ENCODE measurements at places on chromosomes 7 and 10. TPM values are rescaled to one million over a fixed set of nuclear protein-coding genes. Genes with fewer than 3 reads are reported as not detected.
A peak's percentile ranks its signal among the peaks of the same experiment; 100 is the strongest.

Gene APBB1IP
- total RNA-seq = not detected

- no peak for DNase-seq
- peaks cover 28% of the 10 kb centered on the region for H3K27me3 ChIP-seq
- no peaks in the 10 kb centered on the region for H3K36me3 ChIP-seq
- no peak overlapping the region for H3K4me3 ChIP-seq
Observed at GRCh38 chr7:106290319-106290718, 5.5 kb upstream of the NAMPT start.

DNA sequence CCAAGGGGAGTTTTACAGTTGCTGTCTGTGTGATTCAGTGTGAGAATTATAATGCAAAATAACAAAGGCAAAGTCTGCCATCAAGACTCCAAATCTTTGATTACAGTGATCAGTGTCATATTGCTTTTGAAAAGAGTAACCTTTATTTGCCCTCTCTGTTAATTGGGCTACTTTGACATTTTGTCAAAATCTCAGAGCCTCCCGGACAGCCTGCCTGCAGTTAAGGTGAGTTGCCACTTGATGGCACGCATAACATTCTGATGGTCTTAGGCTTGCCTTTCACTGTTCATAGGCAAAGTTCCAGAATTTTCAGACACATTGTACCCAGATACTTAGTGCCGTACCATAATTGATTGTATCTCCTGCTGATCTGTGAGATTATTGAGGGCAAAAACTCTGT lies 253.5 kb downstream of the ABCA13 start:
- no peak overlapping the region for H3K4me3 ChIP-seq
- no peak overlapping the region for H3K27ac ChIP-seq
- DNase-seq = no peak
- no peaks in the 10 kb centered on the region for H3K4me1 ChIP-seq

Gene HOGA1
- total RNA-seq = not detected

DNA sequence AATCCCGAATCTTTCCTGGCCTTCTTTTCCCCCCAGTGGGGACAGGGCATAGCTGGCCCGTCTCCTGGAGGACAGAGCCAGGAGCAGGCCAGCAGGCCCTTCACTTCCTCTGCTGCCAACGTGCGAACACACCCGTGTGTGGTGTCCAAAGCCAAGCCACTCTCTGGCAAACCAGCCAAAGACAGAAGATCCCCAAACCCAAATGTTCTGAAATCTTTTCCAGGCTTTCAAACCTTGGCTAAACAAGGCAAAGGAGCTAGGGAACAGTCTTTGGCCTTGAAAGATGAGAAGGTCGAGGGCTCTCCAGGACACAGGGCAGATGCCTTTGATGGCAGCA lies 63.0 kb downstream of the PROSER2 start:
- no peak for DNase-seq
- H3K27me3 ChIP-seq = no peaks in the 10 kb centered on the region
- H3K4me1 ChIP-seq = peaks cover 7% of the 10 kb centered on the region
- H3K36me3 ChIP-seq = no peaks in the 10 kb centered on the region

Gene NUTM2D
- total RNA-seq = 6.9 TPM

- H3K27me3 ChIP-seq = no peaks in the 10 kb centered on the region
- H3K4me3 ChIP-seq = no peak overlapping the region
- H3K36me3 ChIP-seq = no peaks in the 10 kb centered on the region
Observed at GRCh38 chr7:72053292-72053691, 358.8 kb downstream of the CALN1 start.

DNA sequence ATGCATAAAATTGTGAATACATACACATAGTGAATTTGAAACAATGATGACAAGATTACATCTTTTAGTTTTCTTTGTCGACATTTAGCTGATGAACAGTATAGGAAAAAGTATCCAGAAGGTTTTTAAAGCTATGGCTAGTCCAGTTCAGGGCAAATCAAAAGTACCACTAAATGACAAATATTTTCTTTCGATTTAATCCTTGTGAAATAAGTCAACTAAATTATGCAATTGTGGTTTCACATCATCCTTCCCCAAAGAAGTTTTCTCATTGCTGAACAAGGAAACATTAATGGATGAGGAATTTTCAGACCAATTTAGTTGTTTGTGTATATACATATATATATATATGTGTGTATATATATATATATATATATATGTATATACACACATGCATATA lies 774.0 kb downstream of the DNAJB9 start:
- DNase-seq = no peak
- no peak overlapping the region for H3K4me3 ChIP-seq
- H3K27me3 ChIP-seq = peaks cover 3% of the 10 kb centered on the region
- no peak overlapping the region for H3K27ac ChIP-seq
- H3K4me1 ChIP-seq = no peaks in the 10 kb centered on the region

GRCh38 chr7:97096661-97097060 lies 20.8 kb upstream of the SDHAF3 start:
- H3K36me3 ChIP-seq = no peaks in the 10 kb centered on the region
- no peak overlapping the region for H3K4me3 ChIP-seq
- H3K27ac ChIP-seq = no peak overlapping the region
- no peaks in the 10 kb centered on the region for H3K4me1 ChIP-seq
- peaks cover 7% of the 10 kb centered on the region for H3K27me3 ChIP-seq

Gene CXCL12
- total RNA-seq = 169 TPM

DNA sequence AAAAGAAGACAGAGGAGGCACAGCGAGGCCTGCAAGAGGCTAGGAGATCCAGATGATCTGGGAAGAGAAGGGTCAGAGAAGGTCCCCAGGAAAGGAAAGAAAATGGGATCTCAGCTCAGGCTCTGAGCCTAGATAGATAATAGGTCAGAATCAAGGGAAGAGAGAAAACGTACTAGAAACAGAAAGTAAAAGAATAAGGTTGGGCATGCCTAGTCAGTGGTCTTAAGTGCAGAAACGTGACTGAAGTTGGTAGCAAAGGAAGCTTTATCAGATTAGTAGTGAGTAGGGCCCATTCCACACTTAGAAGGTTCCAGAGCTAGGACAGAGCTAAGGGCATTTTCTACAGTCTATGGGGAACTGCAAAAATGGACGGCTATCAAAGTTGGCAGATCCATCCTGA lies 84.8 kb upstream of the ASAH2 start:
- no peak overlapping the region for H3K4me3 ChIP-seq
- no peak for DNase-seq
- H3K36me3 ChIP-seq = peaks cover 10% of the 10 kb centered on the region
- no peaks in the 10 kb centered on the region for H3K4me1 ChIP-seq
- no peaks in the 10 kb centered on the region for H3K27me3 ChIP-seq

GRCh38 chr10:100141446-100142087 lies 44.3 kb downstream of the ERLIN1 start:
- peaks cover 56% of the 10 kb centered on the region for H3K27me3 ChIP-seq
- no peak overlapping the region for H3K4me3 ChIP-seq
- no peak for DNase-seq
- no peaks in the 10 kb centered on the region for H3K36me3 ChIP-seq
- H3K27ac ChIP-seq = no peak overlapping the region

Gene COL26A1
- total RNA-seq = 128 TPM

DNA sequence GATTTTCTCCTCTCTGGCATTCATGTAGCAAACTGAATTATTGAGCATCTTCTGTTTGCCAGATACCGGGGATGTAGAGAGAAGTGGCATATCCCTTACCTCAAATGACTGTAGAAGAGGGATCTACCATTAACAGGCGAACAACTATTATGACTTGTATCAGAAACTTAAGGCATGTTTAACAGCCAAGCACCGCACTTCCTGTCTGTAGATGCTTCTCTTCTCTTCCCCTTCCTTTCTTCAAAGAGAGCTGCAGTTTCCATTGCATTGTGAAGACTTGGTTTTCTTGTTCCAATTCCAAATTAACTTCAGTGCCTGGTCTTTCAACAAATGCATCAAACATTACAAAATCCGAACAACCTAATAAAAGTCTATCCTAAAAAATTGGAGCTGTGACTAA lies 49.3 kb downstream of the LRRC4 start:
- peaks cover 22% of the 10 kb centered on the region for H3K36me3 ChIP-seq
- H3K27ac ChIP-seq = no peak overlapping the region
- no peak overlapping the region for H3K4me3 ChIP-seq
- DNase-seq = no peak

DNA sequence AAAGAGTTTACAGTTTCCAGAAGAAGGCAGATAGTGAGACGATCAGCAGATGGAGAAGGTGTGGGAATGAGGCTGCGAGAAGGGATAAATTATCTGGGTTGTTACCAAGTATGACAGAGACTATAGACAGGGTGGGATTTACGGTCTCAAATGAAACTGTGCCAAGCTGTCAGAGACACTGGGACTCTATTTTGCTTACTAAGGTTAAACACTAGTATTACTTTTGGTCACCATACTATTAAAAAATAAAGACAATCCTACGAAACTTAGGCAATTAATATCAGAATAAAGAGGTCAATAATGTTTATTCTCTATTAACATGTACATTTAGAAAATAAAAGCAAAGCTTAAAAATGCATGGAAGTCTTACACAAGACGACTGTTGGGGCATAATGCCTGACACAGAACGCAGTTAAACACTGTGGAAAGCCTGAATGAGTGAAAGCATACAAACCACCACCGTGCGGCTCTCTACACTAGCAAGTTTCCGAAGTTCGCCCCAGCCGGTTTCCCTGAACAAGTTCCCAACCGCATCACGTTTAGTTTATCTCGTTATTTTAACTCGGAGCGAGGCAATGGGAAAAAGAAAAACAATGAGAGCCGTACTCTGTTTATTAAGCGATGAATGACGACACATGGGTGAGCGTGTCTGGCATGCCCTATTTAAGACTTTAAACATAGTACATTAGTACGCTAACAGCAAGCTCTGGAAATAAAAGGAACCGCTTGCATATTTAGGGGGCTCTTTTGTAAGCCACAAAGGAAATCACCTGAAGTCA lies 909 bp upstream of the CC2D2B start:
- H3K27me3 ChIP-seq = peaks cover 16% of the 10 kb centered on the region
- peaks cover 9% of the 10 kb centered on the region for H3K36me3 ChIP-seq
- peaks cover 12% of the 10 kb centered on the region for H3K4me1 ChIP-seq
- peak overlapping the region; percentile 66 for H3K27ac ChIP-seq
- no peak for DNase-seq

GRCh38 chr7:42469341-42469740 lies 232.3 kb upstream of the GLI3 start:
- peaks cover 13% of the 10 kb centered on the region for H3K27me3 ChIP-seq
- no peak overlapping the region for H3K4me3 ChIP-seq
- no peaks in the 10 kb centered on the region for H3K36me3 ChIP-seq
- H3K27ac ChIP-seq = no peak overlapping the region
- H3K4me1 ChIP-seq = no peaks in the 10 kb centered on the region
- no peak for DNase-seq

GRCh38 chr10:285216-285615 lies 150.0 kb downstream of the ZMYND11 start:
- no peak for DNase-seq
- H3K4me1 ChIP-seq = peaks cover 22% of the 10 kb centered on the region
- no peak overlapping the region for H3K4me3 ChIP-seq
- no peaks in the 10 kb centered on the region for H3K27me3 ChIP-seq

DNA sequence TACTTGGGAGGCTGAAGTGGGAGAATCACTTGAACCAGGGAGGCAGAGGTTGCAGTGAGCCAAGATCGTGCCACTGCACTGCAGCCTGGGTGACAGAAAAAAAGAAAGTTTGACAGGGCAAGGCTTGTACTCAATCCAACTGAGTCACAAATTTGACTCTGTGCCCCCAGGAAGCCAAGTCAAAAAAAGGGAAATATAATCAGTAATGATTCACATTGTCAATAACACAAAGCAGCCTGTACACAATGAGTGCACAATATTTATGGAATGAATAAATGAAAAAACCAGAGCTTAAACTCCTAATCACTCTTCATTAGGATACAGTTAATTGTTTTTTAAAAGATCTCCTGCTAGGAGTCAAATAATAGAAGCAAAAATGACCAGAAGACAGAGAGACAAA lies 6.4 kb downstream of the NAPEPLD start:
- no peaks in the 10 kb centered on the region for H3K36me3 ChIP-seq
- H3K27ac ChIP-seq = no peak overlapping the region
- no peaks in the 10 kb centered on the region for H3K27me3 ChIP-seq
- H3K4me3 ChIP-seq = no peak overlapping the region
- DNase-seq = no peak
- H3K4me1 ChIP-seq = peaks cover 14% of the 10 kb centered on the region

DNA sequence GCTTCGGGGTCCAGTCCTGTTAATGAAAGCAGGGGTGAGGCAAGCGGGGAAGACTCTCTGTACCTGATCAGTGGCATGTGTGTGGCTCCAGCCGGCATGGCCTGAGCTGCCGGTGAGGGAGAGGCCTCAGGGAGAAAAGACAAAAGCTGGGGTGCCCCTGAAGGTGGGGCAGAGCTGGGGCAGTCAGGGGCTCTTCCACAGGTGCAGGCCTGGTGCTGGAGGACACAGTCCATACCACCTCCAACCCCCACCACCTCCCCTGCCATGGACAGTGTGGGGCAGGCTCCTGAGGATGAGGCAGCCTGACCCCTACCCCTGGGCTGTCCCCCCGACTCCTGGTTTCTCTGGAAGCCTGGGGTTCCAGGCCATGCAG lies 129.5 kb downstream of the LHPP start:
- H3K36me3 ChIP-seq = peaks cover 2% of the 10 kb centered on the region
- H3K4me1 ChIP-seq = no peaks in the 10 kb centered on the region

DNA sequence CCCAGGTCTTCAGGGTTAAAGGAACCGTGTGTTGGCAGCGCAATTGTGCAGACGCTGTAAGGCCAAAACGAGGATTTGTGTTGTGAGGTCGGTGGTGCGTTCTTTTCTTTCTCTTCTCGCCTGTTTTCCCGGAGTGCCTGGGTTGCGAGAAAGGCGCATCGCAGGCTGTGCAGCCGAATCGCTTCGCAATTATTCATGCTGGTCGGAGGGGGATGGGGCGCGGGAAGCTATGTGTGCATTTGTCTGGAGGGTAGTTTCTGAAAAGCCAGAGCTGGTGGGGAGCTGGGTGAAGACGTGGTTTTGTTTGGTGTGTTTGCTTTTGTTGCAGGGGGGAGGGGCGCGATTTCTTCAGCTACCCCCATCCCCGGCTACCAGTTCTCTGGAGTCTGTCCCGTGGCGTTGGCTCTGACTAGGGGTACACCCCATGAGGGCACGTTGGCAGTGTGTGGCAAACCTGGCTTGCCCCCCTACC lies 2.1 kb downstream of the MXI1 start:
- H3K4me1 ChIP-seq = peaks cover 38% of the 10 kb centered on the region
- DNase-seq = no peak
- H3K27me3 ChIP-seq = no peaks in the 10 kb centered on the region

DNA sequence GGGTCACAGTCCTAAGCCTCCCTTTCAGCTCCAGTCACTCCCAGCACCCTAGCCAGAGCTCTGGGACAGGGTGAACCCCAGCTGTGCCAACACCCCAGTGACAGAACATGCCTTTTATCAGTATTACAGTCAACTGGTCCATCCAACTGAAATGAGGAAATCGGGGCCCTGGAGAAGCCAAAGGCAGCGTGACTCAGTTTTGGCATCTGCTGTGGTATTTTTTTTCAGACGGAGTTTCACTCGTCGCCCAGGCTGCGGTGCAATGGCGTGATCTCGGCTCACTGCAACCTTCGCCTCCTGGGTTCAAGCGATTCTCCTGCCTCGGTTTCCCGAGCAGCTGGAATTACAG lies 3.4 kb upstream of the CLDN15 start:
- DNase-seq = no peak
- H3K27ac ChIP-seq = no peak overlapping the region
- peaks cover 18% of the 10 kb centered on the region for H3K4me1 ChIP-seq
- no peak overlapping the region for H3K4me3 ChIP-seq
- peaks cover 11% of the 10 kb centered on the region for H3K36me3 ChIP-seq

Gene GDF2
- total RNA-seq = not detected
